ENCODE measurements at places on chromosomes 16 and 17.
A peak's percentile ranks its signal among the peaks of the same experiment; 100 is the strongest.

GRCh38 chr16:82195917-82196494 lies 26.0 kb upstream of the MPHOSPH6 start:
- no peak for ATAC-seq

DNA sequence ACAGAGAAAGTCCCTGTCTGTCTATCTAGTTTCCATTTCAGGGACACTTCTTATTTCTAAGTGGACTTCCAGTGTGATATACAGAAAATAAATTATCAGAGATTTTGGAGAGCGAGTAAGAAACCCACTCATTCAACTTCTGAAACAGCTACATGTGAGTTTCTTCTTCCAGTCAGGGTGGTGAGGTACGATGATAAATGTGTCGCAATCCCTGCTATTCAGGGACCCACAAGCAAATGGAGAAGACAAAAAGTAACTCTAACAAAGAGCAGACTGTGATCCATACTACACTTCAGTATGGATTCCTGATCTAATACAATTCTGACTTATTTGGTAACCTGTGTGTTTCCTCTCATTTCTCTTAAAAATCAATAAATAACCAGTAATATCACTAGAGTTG lies 16.8 kb downstream of the CNTNAP4 start:
- no peak for ATAC-seq

DNA sequence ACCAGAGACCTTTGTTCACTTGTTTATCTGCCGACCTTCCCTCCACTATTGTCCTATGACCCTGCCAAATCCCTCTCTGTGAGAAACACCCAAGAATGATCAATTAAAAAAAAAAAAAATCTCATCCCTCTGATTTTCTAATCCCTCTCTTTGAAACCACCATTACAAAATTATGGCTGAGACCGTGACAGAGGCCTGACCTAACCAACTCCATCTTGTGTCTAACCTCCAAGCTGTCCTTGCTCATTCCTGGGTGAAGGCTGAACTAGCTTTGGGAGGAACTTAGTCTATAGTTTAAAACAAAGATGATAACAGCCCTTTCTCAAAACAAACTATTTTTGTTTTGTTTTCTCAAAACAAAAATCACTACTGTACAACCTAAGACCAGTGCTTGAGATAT lies 474.5 kb downstream of the TMEM114 start:
- no peak for ATAC-seq

- ATAC-seq, result no peak
These were observed 1.5 kb downstream of the CD68 start for GRCh38 chr17:7580604-7581575.

DNA sequence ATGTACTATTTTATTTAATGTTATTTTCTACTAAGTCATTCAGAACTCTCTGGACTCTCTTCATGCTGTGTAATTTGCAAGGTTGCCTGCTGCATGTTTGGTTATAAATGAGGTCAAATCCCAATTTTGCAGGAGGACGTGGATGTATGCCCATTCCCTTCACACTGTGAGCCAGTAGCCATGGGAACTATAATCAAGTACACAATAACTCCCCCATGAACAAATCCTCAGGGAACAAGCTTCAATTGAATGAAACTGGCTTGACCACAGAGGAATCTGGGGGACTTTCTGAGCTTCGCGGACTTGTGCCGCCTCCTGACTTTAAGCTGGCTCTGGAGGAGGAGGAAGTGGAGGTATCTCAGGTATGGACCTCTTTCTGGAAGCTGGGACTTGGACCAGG lies 14.6 kb upstream of the KCTD13 start:
- ATAC-seq, result no peak

- ATAC-seq, result no peak
These were observed 7.1 kb upstream of the DCAF7 start for GRCh38 chr17:63542942-63543821.

GRCh38 chr17:43734376-43734775 lies 24.2 kb downstream of the SOST start:
- peak; percentile 82 for ATAC-seq

Measured in motor neuron (in vitro differentiated cells).